B cell (primary cell): ENCODE measurements at places on chromosomes 2 and 18.

- no peak for DNase-seq
Observed at GRCh38 chr2:236862526-236862925, 223.2 kb upstream of the COPS8 start.

DNA sequence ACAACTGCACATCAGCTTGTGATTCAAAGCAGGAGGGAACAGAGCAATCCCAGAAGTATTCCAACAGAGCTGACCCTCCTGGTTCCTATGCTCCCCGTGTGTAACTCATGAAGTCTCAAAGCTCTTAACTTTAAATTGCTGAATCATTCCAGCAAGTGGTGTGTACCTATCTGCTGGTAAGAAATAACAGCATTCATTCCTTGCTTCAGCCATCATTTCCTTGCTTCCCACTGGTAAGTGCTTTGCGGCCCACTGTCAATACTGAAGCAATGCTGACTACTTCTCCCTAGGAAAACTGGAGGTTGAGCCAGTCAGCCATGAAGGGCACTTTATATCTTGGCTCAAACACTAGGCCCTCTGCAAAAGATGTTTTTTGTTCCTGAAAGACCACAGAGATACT, 222.4 kb downstream of the EXOC6B start:
- DNase-seq, result no peak

- DNase-seq, result no peak
Observed at GRCh38 chr2:119242276-119243119, 18.9 kb downstream of the STEAP3 start.

DNA sequence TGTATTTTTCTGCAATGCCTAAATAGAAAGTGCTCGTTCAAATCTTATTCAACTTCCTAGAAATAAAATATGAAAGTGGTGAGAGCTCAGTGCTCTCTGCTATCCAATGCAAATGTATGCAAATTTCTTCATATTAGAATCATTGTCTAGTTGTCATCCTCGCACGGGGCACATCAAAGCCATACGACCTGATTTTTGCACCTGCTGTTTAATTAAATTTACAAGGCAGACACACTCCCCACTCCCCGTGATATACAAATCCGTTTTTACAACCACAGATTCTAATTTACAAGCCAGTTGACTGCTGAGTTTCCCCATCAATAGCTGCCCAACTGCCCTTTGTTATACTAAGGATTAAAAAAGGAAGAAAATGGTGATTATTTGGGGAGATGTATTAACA, 284.6 kb downstream of the RNF144A start:
- DNase-seq, result no peak

GRCh38 chr2:46431481-46432235, 47.7 kb upstream of the TMEM247 start:
- DNase-seq, result no peak

GRCh38 chr2:162473-163382, 101.1 kb downstream of the SH3YL1 start:
- DNase-seq, result no peak

GRCh38 chr2:128494640-128495321, 176.1 kb upstream of the HS6ST1 start:
- DNase-seq, result no peak

GRCh38 chr2:217995731-217996231, 7.0 kb downstream of the TNS1 start:
- no peak for DNase-seq

DNA sequence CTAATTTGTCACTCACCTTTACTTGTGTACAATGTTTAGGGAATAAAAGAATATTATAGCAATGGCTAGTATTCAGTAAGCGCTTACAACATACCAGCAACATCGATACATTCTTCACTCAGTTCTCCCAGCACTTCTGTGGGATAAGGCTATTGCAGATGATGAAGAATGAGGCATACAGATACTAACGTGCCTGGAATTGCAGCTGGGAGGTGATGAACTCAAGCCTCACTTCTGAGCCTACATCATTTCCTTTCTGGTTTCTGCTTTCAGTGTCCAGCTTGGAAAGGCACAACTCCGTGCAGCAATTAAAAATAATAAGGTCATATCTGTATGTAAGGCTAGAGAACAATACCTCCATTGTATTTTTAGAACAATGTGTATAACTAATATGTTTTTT, 95.4 kb upstream of the AQP4 start:
- no peak for DNase-seq
